ENCODE measurements at places on chromosomes 1 and 21.
A peak's percentile ranks its signal among the peaks of the same experiment; 100 is the strongest.

- DNase-seq = no peak
Observed at GRCh38 chr1:208772891-208773290, 528.7 kb upstream of the PLXNA2 start.

- peak; percentile 31 for DNase-seq
Observed at GRCh38 chr1:184296466-184297243, 90.2 kb upstream of the C1orf21 start.

GRCh38 chr1:156945881-156946661 is 25.6 kb downstream of the LRRC71 start:
- DNase-seq = no peak

- DNase-seq = no peak
Observed at GRCh38 chr21:38688068-38688467, 117.7 kb upstream of the ETS2 start.

GRCh38 chr1:9058465-9058864 is 11.0 kb downstream of the SLC2A5 start:
- DNase-seq = no peak

- DNase-seq = no peak
Observed at GRCh38 chr1:96520579-96520947, 201.0 kb upstream of the PTBP2 start.

DNA sequence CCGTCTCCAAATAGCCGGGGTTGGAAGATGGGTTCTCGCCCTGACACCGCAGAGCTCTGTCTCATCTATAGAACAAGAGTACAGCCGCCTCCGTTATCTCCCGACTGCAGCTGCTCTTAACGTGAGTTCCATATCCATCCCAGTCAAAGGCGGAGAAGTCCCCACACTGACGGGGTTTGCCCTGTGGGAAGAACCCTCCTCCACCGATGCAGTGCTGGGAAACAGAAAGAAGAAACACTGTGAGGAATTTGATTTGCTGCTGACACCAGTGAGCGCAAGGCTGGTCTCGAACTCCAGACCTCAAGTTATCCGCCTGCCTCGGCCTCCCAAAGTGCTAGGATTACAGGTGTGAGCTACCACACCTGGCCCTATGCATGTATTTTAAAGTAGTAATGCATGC is 9.5 kb downstream of the ITLN2 start:
- DNase-seq = no peak

GRCh38 chr1:15684042-15684461 is at the start of gene PLEKHM2:
PLEKHM2 (plus strand) TSS chr1:15684320; CDS start chr1:15684559, 239 bp downstream.
- DNase-seq = no peak

DNA sequence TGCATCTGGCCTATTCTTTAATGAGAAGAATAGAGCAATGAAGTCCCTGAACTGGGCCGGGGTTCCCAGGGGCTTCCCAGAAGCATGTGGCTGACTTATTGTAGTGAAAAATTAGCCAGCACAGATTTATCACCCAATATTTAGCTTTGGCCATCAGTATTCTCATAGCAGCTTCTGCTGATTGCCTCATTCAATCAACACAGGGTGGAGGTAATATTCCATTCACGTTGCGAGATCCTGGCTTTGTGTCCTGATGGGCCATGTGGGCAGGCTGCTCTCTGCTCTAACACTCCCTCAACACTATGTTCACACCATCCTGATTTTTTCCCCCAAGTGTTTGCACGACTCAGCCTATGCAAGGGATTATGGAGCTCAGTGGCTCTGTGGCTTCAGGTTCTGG is 21.5 kb upstream of the LAMTOR5 start:
- DNase-seq = no peak

DNA sequence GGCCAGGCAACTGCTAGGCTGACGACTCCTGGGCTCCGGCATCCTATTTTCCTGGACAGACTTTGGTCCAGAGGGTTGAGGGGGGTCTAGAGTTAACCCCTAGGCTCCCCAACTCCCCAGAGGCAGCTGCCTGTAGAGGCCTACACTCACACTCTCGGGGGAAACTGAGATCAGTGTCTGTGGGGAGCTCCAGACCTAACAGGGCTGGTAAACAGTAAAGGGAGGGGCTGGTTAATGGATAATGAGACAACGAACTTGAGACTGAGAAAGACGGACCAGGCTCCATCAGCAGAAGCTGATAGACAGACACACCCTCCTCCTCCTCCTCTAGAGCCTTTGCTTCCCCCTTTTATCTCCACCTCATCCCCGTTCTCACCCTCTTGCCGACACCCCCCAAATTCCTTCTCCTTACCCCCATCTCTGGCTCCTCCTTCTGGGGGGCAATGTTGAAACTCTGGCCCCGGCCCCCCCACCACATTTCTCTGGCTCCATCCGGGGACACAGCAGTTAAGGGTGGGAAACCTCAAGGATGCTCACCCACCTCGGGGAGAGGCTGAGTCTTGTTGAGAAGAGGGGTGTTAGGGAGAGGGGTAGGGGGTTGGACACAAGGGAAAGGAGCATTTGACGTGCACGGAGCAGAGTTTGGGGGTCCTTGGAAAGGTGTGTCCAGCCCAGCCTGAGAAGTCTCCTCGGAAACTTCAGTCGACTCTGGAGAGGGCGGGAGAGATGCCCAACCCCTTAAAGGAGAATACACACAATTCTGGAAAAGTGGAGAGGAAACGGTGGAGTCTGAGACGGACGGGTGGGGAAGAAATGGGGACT is at the start of gene MTMR11:
Gene MTMR11, minus strand, starts transcription at position 710 of the 822 bp plus-strand sequence. Its CDS starts 232 bp downstream, at position 478.
- DNase-seq = no peak

DNA sequence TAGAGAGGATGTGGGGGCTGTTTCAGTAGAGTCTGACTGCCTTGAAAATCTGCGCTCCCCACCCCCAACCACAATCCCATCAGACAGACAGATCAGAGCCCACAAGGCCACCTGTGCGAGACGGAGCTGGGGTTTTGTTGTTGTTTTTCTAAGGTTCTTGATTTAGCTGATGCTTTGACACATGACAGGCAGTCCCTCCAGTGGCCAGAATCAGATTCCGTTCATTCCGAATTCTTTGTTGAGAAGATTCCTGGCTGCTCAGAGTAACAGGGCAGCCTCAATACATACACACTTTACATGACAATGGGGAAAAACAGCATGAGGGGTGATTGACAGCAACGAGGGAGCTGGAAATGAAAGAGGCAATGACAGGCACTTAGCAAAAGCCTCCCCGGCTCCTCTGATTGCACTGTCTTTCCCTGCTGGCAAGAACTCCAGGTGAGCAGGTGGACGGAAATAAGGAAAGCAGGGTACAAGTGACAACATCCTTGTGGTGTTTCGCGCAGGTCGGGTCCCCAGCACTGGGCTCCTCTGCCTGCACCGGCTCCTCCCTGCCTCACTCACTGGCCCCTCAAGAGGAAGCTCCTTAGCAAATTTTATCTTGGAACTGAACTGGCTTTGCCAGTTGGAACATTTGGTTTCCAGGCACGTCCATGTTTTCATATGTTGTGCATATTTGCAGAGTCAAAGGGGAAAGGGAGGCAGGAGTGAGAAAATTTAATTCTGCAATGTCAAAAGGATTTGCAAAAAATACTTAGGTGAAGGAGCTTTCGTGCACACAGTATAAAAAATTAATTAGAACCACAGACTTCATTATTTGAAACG is 148.7 kb downstream of the PGBD5 start:
- DNase-seq = no peak

- DNase-seq = no peak
Observed at GRCh38 chr1:25642574-25643108, 26.1 kb downstream of the MAN1C1 start.

GRCh38 chr1:9265968-9266367 is 26.7 kb upstream of the SPSB1 start:
- no peak for DNase-seq

GRCh38 chr1:15957221-15958095 is 18.4 kb downstream of the ZBTB17 start:
- DNase-seq = no peak

Data from GOT3 (cell line).